GM12878 (cell line): ENCODE measurements at places on chromosomes 1 and 21. TPM values are rescaled to one million over a fixed set of nuclear protein-coding genes. Genes with fewer than 3 reads are reported as not detected.

Gene DCST1
- total RNA-seq, result not detected in 2 replicates

Gene FMO2
- total RNA-seq, result not detected in 2 replicates

Gene LIPI
- not detected in 2 replicates for total RNA-seq

Gene FAM229A
- total RNA-seq, result 3.1 and 5.1 TPM in 2 replicates

Gene DPYD
- total RNA-seq, result 15.5 and 17.2 TPM in 2 replicates

Gene CHIA
- total RNA-seq, result not detected in 2 replicates

Gene CD53
- total RNA-seq, result 350 and 358 TPM in 2 replicates

Gene LYPLAL1
- 24.9 and 25.7 TPM in 2 replicates for total RNA-seq

DNA sequence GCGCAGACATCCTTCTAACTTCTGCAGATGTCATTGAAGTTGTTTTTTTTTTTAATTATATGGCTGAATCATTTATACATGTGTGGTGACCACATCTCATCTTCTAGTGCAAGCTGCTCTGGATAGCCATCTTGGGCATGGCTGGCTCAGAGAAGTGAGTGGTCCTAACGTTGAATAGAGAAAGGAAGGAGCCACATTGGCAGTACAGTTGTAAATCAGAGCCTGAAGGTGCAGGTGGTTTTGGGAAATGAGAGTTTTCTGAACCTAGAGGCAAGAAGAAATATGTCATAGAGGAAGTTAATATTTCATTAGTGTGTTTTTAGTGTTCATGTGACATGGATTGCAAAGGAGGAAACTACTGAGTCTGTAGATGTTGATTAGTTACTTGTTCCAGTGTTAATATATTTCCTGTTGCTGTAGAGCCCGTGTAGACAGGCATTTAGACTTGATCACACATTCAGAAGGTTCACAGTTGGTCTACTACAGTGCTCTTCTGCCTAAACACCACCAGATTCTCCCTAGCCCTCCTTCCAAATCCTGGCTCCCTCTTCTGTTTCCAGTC, 163.7 kb downstream of the ROR1 start:
- H3K4me1 ChIP-seq, result no peaks in the 10 kb centered on the region
- no peaks in the 10 kb centered on the region for H3K36me3 ChIP-seq
- no peaks in the 10 kb centered on the region for H3K27me3 ChIP-seq
- no peak overlapping the region for H3K4me3 ChIP-seq
- no peak for DNase-seq

GRCh38 chr1:23367451-23367790, 2.2 kb downstream of the ZNF436 start:
- H3K27me3 ChIP-seq, result no peaks in the 10 kb centered on the region
- H3K4me1 ChIP-seq, result no peaks in the 10 kb centered on the region
- H3K4me3 ChIP-seq, result peak overlapping the region; percentile 89
- no peaks in the 10 kb centered on the region for H3K36me3 ChIP-seq
- no peak overlapping the region for H3K27ac ChIP-seq

GRCh38 chr1:63677497-63677896, 84.3 kb downstream of the PGM1 start:
- no peaks in the 10 kb centered on the region for H3K4me1 ChIP-seq
- H3K36me3 ChIP-seq, result no peaks in the 10 kb centered on the region
- no peak overlapping the region for H3K4me3 ChIP-seq
- H3K27ac ChIP-seq, result no peak overlapping the region
- DNase-seq, result no peak
- no peaks in the 10 kb centered on the region for H3K27me3 ChIP-seq

GRCh38 chr1:43839056-43839455, 94.5 kb upstream of the ARTN start:
- DNase-seq, result no peak
- H3K27ac ChIP-seq, result peak overlapping the region; percentile 50
- H3K27me3 ChIP-seq, result no peaks in the 10 kb centered on the region
- H3K4me3 ChIP-seq, result no peak overlapping the region

DNA sequence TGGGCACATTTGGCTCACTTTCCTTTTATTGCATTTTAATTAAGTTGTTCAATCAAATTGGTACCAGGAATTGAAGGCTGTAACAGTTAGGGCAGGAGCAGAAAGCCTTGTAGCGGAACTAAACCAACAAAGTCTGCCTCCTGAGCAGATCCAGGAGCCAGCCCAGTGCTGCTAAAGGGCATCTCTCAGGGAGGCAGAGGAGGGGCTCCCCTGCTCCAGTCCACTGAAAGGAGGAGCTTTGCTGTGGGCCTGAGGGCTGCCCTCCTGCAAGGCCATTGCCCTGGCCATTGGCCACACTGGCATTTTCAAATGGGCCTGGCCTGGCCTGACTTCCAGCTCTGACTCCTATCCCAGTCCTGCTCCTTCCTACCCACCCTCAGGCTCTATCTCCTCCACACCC, 3.7 kb upstream of the TRABD2B start:
- H3K36me3 ChIP-seq, result no peaks in the 10 kb centered on the region
- H3K4me3 ChIP-seq, result no peak overlapping the region
- DNase-seq, result no peak
- no peak overlapping the region for H3K27ac ChIP-seq
- H3K27me3 ChIP-seq, result peaks cover 4% of the 10 kb centered on the region

GRCh38 chr1:106232128-106232527, 824.3 kb upstream of the PRMT6 start:
- H3K27me3 ChIP-seq, result no peaks in the 10 kb centered on the region
- no peaks in the 10 kb centered on the region for H3K36me3 ChIP-seq
- no peak for DNase-seq
- no peaks in the 10 kb centered on the region for H3K4me1 ChIP-seq
- no peak overlapping the region for H3K27ac ChIP-seq
- H3K4me3 ChIP-seq, result no peak overlapping the region

- H3K36me3 ChIP-seq, result no peaks in the 10 kb centered on the region
- no peaks in the 10 kb centered on the region for H3K4me1 ChIP-seq
- no peak for DNase-seq
- H3K27me3 ChIP-seq, result no peaks in the 10 kb centered on the region
- no peak overlapping the region for H3K27ac ChIP-seq
- no peak overlapping the region for H3K4me3 ChIP-seq
Measured at GRCh38 chr1:37716321-37716720, 24.0 kb downstream of the CDCA8 start.

- no peak overlapping the region for H3K4me3 ChIP-seq
- H3K4me1 ChIP-seq, result peaks cover 21% of the 10 kb centered on the region
- no peak for DNase-seq
Measured at GRCh38 chr1:112698366-112699310, 8.3 kb downstream of the RHOC start.

DNA sequence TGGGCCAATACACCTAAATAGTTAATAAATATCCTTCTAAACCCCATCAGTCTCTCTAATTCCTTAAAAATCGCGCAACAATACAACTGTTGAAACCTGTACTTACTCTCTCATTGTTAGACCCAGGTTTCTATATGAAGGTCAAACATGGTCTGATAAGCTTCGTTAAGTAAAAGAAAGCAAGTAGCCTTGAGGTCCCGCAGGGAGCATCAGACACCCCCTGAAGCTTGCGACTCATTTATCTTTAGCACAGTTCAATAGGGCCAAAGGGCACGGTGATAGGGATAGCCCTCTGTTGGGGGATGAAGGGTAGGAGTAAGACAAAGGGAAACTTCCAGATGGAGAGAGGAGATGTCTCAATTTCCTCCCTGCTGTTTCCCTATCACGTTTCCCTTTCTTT, 27.3 kb upstream of the THEM4 start:
- H3K27me3 ChIP-seq, result no peaks in the 10 kb centered on the region
- H3K36me3 ChIP-seq, result no peaks in the 10 kb centered on the region
- DNase-seq, result no peak
- no peak overlapping the region for H3K4me3 ChIP-seq
- H3K4me1 ChIP-seq, result no peaks in the 10 kb centered on the region

DNA sequence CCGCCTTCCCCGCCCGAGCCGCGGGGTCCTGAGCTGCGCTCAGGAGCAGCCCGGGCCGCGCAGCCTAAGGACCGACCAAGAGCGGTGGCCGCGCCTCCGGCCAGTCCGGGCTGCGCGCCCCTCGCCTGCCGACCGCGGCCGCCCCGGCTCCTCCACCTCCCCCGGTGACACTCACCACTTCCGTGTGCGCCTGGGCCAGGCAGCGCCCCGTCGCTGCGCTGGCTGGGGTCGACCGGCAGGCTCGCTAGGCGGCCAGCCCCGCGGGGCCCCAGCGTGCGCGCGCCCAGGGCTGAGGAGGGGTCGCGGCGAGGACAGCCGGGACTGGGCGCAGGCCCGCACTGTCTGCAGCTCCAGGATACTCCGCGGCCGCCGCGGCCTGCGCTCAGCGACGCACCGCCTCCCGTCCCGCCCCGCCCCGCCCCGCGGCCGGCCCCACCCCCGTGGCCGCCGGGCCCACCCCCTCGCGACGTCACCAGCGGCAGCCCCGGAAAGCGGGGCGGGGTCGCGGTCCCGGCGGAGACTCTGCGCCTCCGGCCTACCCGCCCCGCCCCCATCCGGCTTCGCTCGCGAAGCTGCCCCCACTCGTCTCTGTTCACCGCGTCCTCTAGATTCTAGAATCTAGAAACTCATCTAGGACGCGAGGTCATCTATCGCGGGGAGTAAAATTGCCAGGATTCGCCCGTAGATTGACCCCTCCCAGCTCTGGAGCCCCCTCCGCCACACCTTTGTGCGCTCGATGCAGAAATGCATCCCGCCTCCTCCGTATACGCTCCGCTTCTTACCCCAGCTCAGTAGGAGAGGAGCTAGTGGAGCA, at the start of gene JAK1:
Gene JAK1, minus strand, starts transcription at position 392 of the 814 bp plus-strand sequence. CDS start 80,285 bp downstream, outside the sequence.
- peak within 1 kb of the TSS; percentile 86 for H3K27ac ChIP-seq
- no peaks in the 10 kb centered on the region for H3K36me3 ChIP-seq
- H3K4me3 ChIP-seq, result peak within 1 kb of the TSS; percentile 98
- DNase-seq, result no peak
- H3K4me1 ChIP-seq, result peaks cover 28% of the 10 kb centered on the region

GRCh38 chr21:32868631-32869454, 97.3 kb upstream of the PAXBP1 start:
- no peak overlapping the region for H3K27ac ChIP-seq
- no peak for DNase-seq
- no peaks in the 10 kb centered on the region for H3K36me3 ChIP-seq
- no peak overlapping the region for H3K4me3 ChIP-seq
- H3K4me1 ChIP-seq, result no peaks in the 10 kb centered on the region

GRCh38 chr1:228064741-228065542, 17.6 kb upstream of the ARF1 start:
- no peaks in the 10 kb centered on the region for H3K36me3 ChIP-seq
- H3K27me3 ChIP-seq, result no peaks in the 10 kb centered on the region; the same call in 1 of the 2 replicates
- H3K4me1 ChIP-seq, result no peaks in the 10 kb centered on the region
- no peak overlapping the region for H3K27ac ChIP-seq
- H3K4me3 ChIP-seq, result no peak overlapping the region
- no peak for DNase-seq

DNA sequence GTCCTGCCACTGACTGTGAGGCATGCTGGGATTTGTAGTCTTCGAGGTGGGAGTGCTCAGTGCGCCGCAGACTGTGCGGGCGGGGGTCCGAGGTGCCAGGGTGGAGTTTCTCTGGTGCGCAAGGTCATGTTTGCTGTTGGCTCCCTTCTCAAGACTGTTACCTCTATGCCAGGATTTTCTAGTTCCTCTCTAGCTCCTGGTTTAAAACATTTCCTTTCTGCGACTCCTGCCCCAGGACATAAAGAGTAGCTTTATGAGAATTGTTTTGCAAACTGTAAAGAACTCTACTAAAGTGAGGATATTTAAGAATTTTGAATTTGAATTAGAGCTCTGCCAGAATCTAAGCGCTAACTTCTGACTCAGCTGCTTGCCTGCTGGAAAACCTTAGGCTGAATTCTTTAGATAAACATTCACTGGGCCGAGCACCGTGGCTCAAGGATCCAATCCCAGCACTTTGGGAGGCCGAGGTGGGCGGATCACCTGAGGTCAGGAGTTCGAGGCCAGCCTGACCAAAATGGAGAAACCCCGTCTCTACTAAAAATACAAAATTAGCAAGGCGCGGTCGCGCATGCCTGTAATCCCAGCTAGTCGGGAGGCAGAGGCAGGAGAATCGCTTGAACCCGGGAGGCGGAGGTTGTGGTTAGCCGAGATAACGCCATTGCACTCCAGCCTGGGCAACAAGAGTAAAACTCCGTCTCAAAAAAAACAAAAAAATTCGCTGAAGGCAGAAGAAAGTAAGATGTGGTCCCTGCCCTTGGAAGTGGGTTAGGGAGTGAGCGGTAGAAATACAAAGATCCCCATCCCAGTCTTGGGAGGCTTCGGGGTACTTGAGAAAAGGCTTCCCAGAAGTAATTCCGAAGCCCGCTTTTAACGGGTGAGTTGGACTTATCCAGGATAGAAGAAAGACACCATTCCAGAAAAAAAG, 992 bp upstream of the USP48 start:
- H3K4me3 ChIP-seq, result peak overlapping the region; percentile 63
- 0 out of 2 replicates have a peak, but pooled peaks cover 4% of the 10 kb centered on the region for H3K4me1 ChIP-seq
- peak; percentile 84 for DNase-seq
- H3K27me3 ChIP-seq, result no peaks in the 10 kb centered on the region
- H3K36me3 ChIP-seq, result no peaks in the 10 kb centered on the region
- peak overlapping the region; percentile 100 for H3K27ac ChIP-seq

DNA sequence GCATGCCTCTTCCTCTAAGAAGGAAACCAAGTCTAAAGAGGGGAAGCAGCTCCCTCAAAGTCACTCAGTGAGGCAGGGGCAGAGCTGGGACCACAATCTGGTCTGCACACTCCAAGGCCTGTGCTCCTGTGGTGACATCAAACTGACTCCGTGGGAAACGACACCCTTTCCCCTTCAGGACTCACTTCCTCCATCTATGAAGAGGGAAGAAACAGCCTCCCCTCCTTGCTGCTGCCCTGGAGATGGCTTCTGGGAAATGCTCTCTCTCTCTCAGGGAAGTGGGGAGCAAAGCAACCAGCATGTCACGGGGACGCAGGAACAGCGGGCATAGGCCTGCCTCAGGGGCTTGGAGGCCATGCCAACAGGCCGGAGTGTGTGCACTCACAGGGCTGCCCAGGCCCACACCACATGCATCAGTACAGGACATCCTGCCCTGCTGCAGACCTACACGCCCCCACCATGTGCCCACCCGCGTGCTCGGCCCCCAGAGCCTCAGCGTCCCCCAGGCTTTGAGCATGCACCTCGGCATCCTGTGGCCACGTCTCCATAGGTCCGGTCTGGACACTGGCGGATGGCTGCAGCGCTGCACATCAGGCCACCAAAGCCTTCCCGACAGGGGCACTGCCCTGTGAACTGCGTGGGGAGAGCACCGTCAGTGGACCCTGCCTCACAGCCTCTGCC, 25.7 kb downstream of the LAMB3 start:
- H3K36me3 ChIP-seq, result no peaks in the 10 kb centered on the region
- H3K4me1 ChIP-seq, result no peaks in the 10 kb centered on the region
- H3K27ac ChIP-seq, result no peak overlapping the region
- H3K27me3 ChIP-seq, result no peaks in the 10 kb centered on the region
- no peak for DNase-seq
- no peak overlapping the region for H3K4me3 ChIP-seq

DNA sequence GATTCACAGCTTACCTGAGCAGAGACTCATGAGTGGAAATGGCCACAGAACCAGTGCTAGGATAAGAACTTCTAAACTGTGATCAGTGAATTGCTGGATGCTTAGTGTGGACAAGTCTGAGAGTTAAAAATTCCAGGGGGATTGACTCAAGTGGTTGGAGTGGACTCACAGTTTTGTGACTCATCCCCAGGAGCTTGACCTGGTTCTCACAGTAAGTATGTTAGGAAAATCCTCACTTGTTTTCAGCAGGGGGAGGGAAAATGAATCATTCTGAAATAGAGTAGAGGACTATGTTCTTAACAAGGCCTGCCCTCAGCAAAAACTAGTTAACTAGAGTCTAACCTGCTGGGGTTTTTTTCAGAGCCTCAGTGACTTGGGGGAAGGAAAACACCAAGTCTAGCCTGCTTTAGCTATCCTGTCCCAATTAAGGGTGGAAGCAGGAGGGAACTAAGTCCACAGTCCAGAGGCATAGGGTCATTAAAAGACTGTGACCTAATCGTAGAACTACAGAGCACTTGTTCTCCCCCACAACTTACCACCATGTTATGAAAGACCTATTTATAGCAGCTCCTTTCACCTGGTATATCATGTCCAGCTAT, 6.1 kb upstream of the CDC73 start:
- no peak overlapping the region for H3K27ac ChIP-seq
- DNase-seq, result no peak
- H3K4me3 ChIP-seq, result no peak overlapping the region
- H3K27me3 ChIP-seq, result no peaks in the 10 kb centered on the region
